Stimulated activated CD4-positive, alpha-beta T cell treated with anti-CD3 and anti-CD28 coated beads, Interleukin-4, amount 100 ng/mL, for 1 hour (primary cell): ENCODE measurements at places on chromosomes 3 and 15.

DNA sequence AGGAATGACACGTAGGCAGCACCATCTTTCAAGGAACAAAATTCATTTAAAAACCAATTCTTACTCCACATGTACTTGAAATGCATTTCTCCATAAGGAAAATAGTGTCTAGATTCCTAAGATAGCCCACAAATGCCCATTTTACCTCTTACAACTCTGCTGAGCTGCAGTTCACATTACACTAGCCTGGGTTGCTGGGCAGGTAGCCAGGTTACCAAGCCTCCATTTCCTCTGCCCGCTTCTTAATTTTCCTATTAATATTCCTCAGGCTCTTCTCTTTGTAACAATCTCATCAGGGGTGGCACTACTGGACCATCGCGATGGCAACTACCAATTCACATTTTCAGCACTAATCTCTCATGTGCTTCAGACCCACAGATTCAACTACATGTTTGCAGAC is 10.8 kb downstream of the ATP13A3 start:
- no peak for DNase-seq

DNA sequence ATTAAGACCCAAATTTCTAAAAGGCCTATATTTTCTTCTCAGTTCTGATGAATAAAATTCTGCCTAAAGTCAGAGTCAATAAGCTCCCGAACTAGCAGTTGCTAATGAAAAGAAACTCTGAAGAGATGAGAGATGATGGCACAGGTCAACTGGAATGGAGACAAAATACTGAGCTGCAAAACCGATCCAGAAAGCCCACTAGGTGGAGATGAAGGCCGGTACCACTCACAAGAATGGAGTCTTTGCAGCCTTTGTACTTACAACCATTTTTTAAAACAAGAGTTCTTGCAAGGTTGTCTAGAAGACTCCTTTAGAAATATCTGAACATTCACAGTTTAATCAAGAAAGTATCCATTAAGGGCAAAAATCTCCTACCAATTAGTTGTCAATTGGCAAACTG is 119.9 kb upstream of the TJP1 start:
- no peak for DNase-seq

DNA sequence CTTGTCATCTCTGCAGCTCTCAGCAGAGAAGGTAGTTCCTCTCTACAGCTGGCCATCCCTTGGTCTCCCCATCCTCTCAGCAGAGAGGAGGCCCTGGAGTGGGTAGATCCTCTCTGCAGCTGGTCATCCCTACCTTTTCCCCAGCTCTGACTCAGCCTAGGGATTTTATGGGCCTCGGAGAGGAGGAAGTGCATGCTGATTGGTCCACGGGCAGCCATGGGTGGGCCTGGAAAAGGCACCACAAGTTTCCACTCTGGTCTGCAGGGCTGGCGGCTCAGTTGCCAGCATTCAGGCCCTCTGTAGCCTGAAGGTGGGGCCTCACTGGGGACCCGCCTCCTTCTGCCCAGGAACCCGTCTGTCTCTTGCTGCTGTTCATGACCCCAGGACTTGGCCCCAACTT is 36.9 kb downstream of the NR1D2 start:
- DNase-seq, result no peak

DNA sequence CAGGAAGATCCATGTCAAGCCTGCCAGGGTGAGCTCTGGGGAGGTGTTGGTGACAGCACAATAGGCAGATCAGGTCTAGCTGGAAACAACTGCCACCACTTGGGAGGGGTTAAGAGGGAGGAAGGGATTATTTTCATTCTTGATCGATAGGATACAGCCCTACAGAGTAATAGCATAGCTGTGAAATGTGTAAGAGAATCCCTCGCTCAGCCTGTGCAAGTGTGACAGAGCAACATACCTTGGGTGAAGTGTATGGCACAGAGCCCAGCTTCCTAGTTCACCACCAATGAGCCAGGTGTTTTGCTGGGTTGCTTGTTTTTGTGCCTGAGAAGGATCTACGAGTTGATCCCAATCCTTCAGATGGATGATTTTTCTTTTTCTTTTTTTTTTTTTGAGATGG is 9.2 kb upstream of the DCUN1D1 start:
- DNase-seq, result no peak

DNA sequence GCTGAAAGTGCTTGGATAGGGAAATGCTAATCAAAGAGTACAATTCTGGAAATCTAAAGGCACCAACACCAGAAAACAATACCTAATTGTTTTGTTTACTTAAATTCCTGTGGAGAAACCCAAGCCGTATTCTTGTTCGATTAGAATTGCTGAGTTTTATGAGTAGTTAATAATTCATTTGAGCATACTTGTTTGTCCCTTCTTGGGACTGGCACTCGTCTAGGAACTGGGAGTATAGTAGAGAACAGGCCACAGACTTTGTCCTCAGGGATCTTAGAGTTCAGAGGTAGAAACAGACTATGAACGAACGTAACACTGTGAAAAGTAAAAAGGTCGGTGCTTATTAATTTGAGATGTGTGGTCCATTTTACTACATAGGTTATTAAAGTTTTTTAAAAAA is 39.4 kb downstream of the ZPLD1 start:
- no peak for DNase-seq

GRCh38 chr3:52238193-52238760 is 681 bp downstream of the TWF2 start:
- DNase-seq, result peak; percentile 3

GRCh38 chr15:40081691-40082194 is 26.9 kb downstream of the BMF start:
- no peak for DNase-seq

DNA sequence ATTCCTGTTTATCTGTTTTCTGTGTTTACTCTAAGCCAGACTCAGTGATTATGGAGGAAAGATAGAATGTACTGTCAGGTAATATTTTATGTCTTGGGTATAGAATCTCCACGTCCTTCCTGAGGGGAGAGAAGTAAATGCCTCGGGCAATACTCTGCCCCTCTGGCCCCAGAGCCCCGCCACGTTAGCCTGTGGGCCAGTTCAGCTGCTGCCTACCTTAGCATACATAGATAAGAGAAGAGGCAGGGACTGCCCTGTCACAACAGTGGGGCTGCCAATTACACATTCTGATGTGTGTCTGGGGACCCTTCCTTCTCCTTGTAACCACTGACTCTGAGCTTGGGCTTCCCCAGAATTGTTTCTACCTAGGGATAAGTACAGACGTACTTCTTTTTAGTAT is 347.7 kb upstream of the ATP11B start:
- no peak for DNase-seq

- DNase-seq, result no peak
These were observed 1.6 kb upstream of the FOXP1 start for GRCh38 chr3:71585131-71585530.

DNA sequence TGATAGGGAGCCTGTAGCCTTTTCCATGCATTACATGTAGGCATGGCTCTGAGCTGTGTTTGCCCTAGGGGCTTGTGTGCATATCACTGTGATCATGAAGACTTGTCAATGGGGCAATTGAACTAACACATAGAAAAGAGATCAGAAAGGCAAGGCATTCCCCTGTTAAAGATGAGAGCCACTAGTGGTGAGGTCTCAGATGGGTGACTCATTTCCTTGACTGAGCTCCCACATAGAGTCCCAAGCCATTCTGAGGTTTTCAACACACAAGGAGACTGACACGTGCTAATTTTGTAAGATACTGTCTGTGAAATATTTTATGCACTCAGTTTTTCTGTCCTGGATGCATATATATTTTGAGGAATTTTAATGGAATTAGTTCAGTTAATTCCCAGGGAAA is 53.8 kb downstream of the SAMMSON start:
- no peak for DNase-seq

DNA sequence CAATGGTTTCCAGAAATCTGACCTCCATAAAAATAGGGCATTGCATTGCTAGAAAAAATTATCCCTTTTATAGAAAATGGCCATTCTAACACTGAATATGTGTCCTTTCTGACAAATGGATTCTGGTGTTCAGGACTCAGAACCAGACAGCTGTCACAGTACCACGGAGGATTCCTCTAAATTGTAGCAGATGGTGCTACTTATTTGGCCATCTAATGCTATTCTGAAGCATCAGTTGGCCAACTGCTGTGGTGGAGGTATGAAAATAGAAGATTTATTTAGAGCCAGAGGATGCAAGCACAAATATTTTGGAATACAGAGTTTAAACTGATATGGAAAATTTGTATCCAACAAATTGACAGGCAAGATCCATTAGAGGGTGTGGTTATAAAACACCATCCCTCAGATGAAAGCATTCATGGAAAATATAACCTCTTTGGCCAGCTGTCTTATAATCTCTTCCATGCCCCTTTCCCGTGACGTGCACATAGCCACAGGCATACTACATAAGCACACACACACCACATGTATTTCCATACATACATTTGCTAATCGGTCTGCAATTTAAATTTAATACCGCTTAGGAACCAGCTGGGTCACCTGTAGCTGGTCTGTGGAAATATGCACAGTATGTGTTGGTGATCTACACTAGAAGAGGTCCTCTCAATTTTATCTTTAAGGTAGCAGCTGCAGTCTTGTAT is 302.7 kb upstream of the KCNMB2 start:
- no peak for DNase-seq

DNA sequence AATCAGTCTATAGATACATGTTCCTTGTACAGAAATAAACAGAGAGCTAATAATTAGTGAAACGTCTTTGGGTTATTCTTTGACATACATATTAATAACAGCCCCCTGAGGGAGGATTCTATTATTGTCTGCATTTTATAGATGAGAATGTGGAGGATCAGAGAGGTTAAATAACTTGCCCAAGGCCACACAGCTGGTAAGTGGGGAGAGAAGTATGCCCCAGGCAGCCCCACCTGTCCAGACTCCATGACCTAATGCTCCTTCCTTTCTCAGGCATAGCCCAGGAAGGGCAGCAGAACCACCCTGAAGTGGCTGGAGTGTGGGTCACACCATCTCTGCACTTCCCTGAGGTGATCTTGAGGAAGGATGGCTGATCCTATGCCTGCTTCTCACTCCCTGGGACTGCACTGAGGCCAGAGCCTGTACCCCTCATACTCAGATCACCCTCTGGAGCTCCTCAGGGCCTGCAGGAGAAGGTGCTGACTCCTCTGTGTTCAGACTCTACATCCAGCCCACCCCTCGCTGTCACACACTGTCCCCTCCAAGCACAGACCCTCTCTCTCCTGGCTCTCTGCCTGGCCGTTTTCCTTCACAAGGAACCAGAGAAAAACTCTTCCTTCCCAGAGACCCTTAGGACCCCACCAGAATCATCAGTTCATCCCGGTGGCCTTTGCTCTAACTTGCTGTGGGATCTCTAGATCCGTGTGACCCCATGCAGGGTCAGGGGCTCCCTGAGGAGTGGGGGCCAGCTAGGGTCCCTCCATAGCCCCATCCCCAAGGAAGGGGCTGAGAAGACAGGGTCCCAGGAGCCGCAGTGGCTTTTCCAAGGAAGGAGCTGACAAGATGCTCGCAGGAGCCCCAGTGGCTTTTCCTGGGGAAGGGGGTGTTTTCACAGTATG is 4.4 kb upstream of the HHATL start:
- DNase-seq, result no peak

DNA sequence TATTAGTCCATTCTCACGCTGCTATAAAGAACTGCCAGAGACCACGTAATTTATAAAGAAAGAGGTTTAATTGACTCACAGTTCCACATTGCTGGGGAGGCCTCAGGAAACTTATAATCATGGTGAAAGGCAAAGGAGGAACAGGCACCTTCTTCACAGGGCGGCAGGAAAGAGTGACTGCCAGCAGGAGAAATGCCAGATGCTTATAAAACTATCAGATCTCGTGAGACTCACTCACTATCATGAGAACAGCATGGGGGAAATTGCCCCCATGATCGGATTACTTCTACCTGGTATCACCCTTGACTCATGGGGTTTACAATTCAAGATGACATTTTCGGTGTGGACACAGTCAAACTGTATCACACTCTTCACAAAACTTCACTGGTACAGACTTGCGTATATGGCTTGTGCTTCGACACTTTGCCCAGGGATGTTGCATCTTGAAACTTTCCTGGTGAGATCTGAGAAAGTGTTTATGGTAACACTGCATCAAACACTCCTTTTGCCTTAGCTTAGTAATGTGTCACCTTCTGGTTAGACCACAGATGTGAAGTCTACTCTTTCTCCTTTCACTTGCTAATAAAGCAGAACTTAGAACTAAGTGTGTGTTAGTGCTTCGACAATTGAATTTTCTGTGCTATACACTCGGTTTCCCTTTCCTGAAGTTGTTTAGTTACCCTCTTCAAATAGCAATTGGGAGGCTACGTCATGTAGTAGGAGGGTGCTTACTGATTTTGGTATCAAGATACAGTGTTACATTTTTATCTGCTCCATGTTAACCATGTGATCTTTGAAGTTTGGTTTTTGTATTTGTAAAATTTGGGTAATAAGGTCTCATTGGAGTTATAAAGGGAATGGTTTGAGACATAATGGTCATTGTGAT is 185.7 kb downstream of the LPP start:
- peak; percentile 14 for DNase-seq

DNA sequence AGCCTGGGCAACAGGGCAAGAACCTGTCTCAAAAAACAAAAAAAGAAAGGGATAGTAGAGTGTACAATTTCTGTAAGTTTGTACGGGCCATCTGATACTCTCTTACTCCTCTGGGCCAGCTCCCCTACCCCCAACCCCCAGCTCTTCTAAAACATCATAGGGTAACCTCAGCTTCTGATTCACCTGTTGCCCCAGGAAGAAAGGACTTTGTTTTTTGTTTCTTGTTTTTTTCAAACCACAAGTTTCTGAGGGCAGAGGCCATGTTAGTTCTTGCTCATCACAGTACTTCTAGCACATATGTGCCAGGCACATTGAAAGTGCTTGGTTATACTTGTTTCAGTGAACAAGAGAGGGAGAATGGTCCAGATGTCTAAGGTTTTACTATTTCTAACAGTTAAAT is 20.2 kb downstream of the ATOSA start:
- no peak for DNase-seq

GRCh38 chr15:97692301-97693015 is 268.0 kb upstream of the ARRDC4 start:
- no peak for DNase-seq

GRCh38 chr3:131795390-131796090 is 239.3 kb downstream of the CPNE4 start:
- DNase-seq, result no peak

DNA sequence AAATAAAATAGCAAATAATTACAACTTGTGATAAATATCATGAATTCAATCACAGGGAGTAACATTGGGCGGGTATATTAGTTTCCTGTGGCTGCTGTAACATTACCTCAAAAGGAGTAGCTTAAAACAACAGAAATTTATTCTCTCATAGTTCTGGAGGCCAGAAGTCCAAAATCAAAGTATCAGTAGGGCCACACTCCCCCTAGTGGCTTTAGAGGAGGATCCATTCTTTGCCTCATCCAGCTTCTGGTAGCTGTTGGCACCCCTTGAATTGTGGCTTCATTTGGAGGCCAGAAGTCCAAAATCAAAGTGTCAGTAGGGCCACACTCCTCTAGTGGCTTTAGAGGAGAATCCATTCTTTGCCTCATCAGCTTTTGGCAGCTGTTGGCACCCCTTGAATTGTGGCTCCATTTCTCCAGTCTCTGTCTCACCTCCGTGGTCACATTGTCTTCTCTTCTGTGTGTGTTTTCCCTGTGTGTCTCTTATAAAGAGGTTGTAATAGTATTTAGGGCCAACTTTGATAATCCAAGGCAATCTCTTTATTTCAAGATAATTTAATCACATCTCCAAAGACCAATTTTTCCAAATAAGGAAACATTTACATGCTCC is 3.1 kb upstream of the CFAP20DC start:
- DNase-seq, result no peak

- DNase-seq, result no peak
These were observed 31.4 kb upstream of the LYZL4 start for GRCh38 chr3:42441791-42442190.
